Renal cortex interstitium (tissue), 15 donors: ENCODE measurements at places on chromosomes 3 and 15. TPM values are rescaled to one million over a fixed set of nuclear protein-coding genes. Genes with fewer than 3 reads are reported as not detected.

CA12 gene
- polyA plus RNA-seq = 95.1 TPM

SLC12A1 gene
- polyA plus RNA-seq = 342 TPM

PAQR5 gene
- polyA plus RNA-seq = 27.0 TPM

GOLGA8S gene
- 0.86 TPM for polyA plus RNA-seq

WDR53 gene
- polyA plus RNA-seq = 17.2 TPM

- DNase-seq = no peak
Observed at GRCh38 chr3:27655547-27655946, 66.6 kb downstream of the EOMES start.

GRCh38 chr3:50570508-50571279 is 1.4 kb downstream of the HEMK1 start:
- DNase-seq = no peak

GRCh38 chr15:98937413-98938104 is 70.0 kb downstream of the PGPEP1L start:
- DNase-seq = no peak
